Prostate gland (tissue), 2 donors: ENCODE measurements at places on chromosomes 3 and 15.

GRCh38 chr15:91561371-91562100 lies 292.0 kb upstream of the SLCO3A1 start:
- no peak for DNase-seq

DNA sequence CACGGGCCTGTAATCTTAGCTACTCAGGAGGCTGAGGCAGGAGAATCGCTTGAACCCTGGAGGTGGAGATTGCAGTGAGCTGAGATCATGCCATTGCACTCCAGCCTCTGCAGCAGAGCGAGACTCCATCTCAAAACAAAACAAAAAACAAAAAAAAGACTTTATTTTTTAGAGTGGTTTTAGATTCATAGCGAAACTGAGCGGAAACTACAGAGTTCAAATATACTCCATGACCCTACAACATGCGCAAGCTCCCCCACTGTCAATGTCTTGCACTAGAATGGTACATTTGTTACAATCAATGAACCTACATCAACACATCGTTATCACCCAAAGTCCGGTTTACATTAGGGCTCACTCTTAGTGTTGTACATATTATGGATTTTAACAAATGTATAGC lies 2.2 kb upstream of the CRTAP start:
- no peak for DNase-seq

DNA sequence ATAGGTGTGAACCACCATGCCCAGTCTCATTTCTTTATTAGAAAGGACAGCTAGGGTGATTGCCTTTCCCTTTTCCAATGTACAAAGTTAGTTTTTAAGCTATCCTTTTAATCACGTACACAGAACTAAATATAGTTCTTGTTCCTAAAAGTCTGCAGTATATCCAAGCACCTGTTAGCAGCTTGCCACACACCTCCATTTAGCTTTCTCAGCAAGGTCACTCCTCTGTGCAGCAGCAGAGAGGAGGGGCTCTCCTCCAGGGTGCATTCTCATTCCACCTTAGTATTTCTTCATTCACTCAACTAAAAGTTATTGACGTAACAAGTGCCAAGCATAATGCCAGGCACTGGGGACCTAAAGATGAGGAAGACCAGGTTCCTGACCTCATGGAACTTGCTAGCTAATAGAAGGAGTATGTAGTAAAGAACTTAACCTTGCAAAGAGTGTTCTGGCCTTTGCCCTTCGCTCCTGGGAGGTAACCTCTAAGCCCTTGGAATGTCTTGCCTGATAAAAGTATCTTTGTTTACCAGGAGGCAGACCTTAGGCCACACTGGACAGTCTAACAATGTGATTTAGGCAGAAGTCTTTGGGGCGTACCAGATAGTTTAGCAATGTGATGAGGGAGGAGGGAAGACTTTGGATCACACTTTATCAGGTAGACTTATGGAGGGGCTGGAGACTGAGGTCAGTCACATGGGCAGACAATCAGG lies 12.7 kb upstream of the PTPN9 start:
- no peak for DNase-seq

- peak; percentile 6 for DNase-seq
Observed at GRCh38 chr3:133077688-133078087, 39.5 kb downstream of the TMEM108 start.

GRCh38 chr15:54815556-54815955 lies 381.2 kb downstream of the RSL24D1 start:
- DNase-seq: no peak

DNA sequence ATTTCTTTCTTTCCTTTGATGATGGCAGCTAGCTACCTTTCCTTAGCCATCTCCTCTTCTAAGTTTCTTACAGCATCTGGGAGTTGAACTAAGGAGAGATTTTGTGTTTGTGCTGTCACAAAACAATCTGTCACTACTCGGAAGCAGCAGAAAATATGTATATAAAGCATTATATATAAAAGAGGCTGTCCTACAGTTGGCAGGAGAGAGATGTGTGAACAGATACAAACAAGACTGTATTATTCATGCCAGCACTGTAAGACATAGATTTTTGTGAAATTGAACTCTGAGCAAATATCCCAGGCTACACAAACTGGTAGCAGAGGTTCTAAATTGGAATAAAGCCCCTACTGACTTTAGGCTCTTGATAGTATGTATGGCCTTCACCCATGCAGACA lies 577.5 kb upstream of the NECTIN3 start:
- no peak for DNase-seq

GRCh38 chr3:183591881-183592521 lies 36.5 kb upstream of the KLHL6 start:
- no peak for DNase-seq

DNA sequence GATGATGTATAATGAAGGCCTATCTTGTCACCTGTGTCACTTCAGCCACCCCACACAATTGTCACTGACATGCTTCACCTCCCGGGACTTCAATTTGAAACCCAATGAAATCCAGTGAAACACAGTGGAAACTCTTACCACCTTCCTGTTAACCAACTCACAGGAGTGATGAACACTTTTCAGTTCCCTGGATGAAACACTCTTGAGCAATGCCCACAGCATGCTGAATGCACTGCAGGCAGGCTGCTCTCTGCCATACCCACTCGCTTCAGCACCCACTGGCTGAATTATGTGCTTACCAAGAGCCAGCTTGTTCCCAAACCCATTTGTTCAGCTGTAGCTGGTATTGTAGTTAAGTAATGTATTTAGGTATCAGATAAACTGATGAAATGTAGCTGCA lies 47.0 kb downstream of the MAP2K1 start:
- DNase-seq: no peak
